Naive thymus-derived CD8-positive, alpha-beta T cell (primary cell): ENCODE measurements at places on chromosomes 12 and 14. TPM values are rescaled to one million over a fixed set of nuclear protein-coding genes. Genes with fewer than 3 reads are reported as not detected.

DHRS1 gene
- polyA plus RNA-seq = 22.4 TPM

- DNase-seq = no peak
These were observed 134.6 kb downstream of the TMEM121 start for GRCh38 chr14:105660816-105661531.

MANSC1 gene
- polyA plus RNA-seq = 0.84 TPM

DNA sequence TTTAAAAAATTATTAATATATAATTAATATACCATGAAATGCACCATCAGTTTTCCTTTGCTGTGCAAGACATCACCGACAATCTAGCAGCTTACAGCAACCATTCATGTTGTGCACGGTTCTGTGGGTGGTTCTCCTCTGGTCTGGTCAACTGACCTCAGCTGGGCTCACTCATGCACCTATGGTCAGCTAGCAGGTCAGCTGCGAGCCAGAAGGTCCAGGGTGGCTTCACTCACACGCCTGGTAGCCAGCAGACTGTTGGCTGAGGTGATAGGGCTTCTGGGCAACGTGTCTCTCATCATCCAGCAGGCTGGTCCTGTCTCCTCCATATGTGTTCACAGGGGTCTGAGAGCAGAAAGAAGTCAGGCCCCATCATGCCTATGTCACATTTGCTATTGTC is 210.4 kb downstream of the KIF26A start:
- DNase-seq = no peak

GRCh38 chr12:22672951-22673350 is 48.0 kb downstream of the ETNK1 start:
- DNase-seq = no peak

DNA sequence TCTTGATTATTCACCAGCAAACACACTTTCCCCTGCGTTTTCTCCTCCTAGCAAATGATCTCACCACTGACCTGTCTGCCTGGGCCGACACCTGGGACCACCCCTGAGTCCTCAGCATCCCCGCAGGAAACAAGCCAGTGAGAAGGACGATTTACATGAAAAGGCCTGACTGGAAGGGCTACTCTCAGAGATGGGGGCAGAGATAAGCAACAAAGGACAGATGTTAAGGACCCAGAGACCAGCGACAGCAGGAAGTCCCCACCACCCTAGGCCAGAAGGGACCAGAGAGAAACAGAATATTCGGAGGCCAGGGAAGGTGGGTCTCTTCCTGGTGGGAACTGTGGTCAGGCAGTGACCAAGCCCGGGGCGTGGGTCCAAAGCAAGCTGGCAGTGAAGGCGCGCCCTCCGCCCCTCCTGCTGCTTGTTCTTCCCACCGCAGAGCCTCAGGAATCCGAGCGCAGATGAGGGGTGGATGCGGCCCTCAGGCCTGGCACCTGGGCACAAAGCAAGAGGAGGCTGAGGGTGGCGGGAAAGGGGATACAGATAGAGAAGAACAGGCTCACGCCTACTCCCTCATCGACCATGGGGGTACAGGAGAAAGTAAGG is 55.8 kb downstream of the STX2 start:
- DNase-seq = no peak

RNF212B gene
- not detected for polyA plus RNA-seq

DNA sequence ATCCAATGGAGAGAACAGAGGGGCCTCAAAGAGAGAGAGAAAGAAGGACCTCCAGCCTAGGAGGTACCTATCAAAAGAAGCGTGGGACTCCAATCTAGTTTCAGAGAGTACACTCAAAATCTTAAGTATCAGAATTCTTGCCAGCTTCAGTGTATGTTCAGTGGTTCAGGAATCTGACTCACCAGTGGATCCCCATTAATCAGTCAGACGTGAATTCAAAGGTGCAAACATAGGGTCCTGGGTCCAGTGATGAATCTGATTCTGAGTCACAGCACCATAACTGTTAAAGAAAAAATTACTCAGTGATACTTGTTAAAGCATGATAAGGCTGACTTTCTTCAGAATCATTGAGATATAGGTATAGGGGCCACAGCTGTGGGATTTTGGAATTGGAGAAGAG is 33.2 kb downstream of the ETNK1 start:
- DNase-seq = no peak

GRCh38 chr12:111321317-111321716 is 47.6 kb downstream of the PHETA1 start:
- no peak for DNase-seq

GRCh38 chr12:109386059-109386433 is 38.3 kb downstream of the MYO1H start:
- DNase-seq = no peak

DNA sequence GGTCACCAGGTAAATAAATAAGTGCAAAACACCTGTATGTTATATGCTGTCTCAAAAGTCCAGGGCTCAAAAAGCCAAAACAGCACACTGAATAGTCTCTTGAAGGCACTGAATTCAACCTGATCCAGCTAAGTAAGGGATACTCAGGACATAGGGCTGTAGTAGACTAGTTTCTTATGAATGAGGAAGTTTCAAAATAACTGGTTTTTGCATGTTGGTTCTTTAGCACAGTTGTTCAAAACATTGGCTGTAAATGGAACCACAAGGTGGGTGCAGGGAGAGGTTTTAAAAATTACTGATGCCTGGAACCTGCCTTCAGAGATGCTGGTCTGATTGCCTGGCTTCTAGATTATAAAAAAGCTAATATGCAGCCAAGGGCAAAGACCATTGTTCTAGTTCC is 34.1 kb downstream of the NDUFA12 start:
- DNase-seq = no peak

DNA sequence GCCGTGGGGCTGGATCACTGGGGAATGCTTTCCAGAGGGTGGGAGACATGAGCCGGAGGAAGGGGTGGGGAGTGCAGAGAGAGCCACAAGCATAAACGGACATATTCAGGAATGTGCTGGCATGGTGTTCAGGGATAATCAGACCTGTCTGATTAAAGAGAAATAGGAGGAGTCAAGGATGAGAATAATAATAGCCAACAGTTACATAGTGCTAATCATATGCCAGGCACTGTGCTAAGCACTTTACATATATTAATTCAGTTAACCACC is 43.7 kb downstream of the LTBP2 start:
- no peak for DNase-seq

GUCY2C gene
- not detected for polyA plus RNA-seq

GRCh38 chr14:37472906-37473305 is 122.1 kb downstream of the FOXA1 start:
- DNase-seq = no peak

GRCh38 chr14:85566603-85567002 is 36.7 kb downstream of the FLRT2 start:
- no peak for DNase-seq

TTC6 gene
- polyA plus RNA-seq = not detected

GRCh38 chr12:121990692-121991603 is 30.7 kb upstream of the BCL7A start:
- no peak for DNase-seq

RHOF gene
- 80.1 TPM for polyA plus RNA-seq

DNA sequence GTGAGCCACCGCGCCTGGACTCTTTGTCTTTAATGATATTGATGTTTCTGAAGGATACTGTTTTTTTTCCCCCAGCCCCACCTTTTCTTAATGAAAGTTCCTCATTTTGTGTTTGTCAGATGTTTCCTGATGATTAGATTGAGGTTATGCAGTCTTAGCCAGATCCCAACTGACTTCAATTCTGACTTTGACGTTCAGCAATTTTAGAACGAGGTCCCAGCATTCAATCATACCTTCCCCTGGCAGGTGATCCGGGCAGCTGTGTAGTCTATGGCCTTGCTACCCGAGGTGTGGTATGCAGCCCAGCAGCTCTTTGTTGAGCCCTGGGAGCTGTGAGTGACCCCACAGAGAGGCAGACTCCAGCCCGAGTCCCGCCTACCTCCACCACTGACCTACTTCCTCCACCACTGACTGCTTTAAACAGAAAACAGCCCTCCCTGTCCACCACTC is 82.7 kb downstream of the LGMN start:
- DNase-seq = no peak

- no peak for DNase-seq
These were observed 125.6 kb upstream of the MYL2 start for GRCh38 chr12:111045941-111046340.

ACRBP gene
- polyA plus RNA-seq = 0.43 TPM

GRCh38 chr12:132108211-132108832 is 35.8 kb downstream of the DDX51 start:
- DNase-seq = no peak

DNA sequence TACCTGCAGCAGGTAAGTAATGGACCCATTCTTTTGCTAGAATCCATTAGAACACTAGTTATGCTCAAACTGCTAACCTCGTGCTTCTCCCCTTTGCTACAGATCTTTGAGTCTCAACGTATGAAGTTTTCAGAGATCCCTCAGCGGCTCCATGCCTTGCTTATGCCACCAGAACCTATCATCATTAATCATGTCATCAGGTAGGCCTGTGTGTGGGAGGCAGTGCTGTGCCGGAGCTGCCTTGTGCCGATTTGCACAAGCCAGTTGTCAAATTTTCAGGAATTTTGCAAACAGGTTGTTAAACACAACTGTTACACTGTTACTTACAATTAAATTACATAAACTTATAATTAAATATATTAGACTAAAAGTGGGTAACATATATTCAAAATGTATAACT is 5.2 kb downstream of the SMARCD1 start:
- no peak for DNase-seq

- no peak for DNase-seq
These were observed 70.7 kb downstream of the BORCS5 start for GRCh38 chr12:12427568-12427967.

HOTAIR gene
- not detected for polyA plus RNA-seq

DNA sequence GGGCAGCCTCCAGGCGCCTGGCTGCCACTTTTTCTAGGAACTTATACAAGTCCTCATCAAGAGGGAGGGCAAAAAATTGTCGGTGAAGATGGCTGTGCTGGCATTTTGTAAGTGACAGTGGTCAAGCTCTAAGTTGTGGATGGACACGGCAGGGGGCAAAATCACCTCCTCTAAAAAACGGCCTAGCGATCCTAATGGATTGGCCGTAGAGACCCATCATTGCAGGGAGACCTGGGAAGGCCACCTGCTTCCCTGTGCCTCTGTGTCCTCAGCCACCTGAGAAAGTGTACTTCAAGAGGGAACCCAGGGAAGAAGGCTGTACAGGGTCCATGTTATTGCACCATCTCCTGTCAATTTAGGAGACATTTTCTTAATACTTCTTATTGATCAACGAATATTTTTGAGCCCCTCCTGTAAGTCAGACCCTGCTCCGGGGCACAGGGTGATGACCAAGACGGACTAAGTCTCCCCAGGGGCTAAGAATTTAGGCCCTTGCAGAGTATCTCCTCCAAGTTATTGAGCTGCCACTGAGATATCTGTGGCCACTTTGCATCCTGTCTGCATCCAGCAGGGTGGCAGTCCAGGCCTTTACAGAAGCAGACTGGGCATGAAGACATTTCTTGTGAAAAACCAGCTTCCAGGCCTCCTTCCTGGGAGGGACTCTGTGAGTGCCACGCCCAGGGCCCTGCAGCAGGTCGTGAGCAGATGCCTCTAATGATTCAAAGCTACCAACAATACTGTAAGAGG is 40.5 kb downstream of the PSMA6 start:
- DNase-seq = peak; percentile 23

CFAP54 gene
- not detected for polyA plus RNA-seq

DNA sequence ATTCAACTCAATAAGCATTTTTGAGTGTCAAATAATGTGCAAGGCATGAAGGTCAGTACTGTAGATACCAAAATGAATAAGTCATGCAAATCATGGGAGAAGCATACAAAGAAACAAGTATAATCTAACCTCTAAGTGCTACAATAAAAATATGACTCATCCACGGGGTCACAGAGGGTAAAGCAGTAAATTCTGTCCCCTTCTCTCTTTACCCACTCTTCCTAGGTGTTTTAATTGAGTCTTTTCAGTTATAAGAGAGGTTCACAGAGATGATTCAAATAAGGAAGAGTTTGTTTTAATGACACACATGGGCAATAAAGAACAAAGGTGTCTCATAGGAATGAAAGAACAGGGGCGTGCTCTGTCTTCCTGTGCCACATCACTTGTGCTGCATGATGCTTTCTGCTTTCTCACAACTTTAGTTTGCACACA is 71.5 kb upstream of the DAAM1 start:
- no peak for DNase-seq

TEDC1 gene
- polyA plus RNA-seq = 7.2 TPM

- DNase-seq = no peak
These were observed 609.0 kb upstream of the LMO3 start for GRCh38 chr12:17214929-17215328.

DNA sequence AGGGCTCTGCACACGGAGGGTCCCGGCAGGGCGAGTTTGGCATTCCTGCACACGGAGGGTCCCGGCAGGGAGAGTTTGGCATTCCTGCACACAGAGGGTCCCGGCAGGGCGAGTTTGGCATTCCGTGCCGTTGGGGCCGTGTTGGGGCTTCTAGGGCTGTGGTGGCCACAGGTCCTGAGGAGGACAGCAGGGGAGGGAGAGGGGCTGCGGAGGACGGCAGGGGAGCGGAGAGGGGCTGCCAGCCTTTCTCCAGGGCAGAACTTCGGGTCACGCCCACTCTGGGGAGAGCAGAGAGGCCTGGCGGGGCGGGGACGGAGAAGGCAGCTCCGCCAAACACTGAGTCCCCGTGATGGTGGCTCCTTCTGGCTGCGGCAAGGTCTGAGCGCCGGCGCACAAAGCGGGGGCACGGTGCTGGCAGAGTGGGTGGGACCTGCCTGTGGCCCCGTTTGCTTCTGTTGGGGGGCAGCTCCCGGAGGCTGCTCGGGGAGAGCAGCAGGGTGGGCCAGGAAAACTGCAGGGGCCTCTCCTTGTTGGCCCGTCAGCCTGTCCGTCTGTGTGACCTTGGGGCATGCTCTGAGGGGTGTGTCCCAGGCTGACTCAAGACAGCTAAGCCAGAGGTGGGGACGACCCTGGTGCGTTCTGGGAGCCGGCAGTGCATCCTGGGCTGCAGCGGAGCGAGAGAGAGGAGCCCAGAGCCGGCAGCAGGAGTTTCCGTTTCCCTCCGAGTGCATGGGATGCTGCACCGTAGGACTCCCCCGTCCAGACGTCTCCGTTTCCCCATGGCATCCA is 60.2 kb downstream of the LRCOL1 start:
- no peak for DNase-seq
